ENCODE measurements at places on chromosomes 6 and 20. TPM values are rescaled to one million over a fixed set of nuclear protein-coding genes. Genes with fewer than 3 reads are reported as not detected.

The THEMIS gene
- not detected for total RNA-seq

The ATP9A gene
- total RNA-seq, result 33.0 TPM

The PGC gene
- not detected for total RNA-seq

The GSTA3 gene
- not detected for total RNA-seq

The FAM209B gene
- not detected for total RNA-seq

The BPIFB2 gene
- total RNA-seq, result not detected

The APMAP gene
- total RNA-seq, result 104 TPM

The PARD6B gene
- total RNA-seq, result 31.3 TPM

The DSP gene
- total RNA-seq, result 104 TPM

The COL12A1 gene
- total RNA-seq, result 44.6 TPM

The MMP24 gene
- total RNA-seq, result 46.4 TPM

The PREX1 gene
- 1.5 TPM for total RNA-seq

- DNase-seq, result no peak
Observed at GRCh38 chr6:75196081-75196687, 9.7 kb downstream of the COL12A1 start.

DNA sequence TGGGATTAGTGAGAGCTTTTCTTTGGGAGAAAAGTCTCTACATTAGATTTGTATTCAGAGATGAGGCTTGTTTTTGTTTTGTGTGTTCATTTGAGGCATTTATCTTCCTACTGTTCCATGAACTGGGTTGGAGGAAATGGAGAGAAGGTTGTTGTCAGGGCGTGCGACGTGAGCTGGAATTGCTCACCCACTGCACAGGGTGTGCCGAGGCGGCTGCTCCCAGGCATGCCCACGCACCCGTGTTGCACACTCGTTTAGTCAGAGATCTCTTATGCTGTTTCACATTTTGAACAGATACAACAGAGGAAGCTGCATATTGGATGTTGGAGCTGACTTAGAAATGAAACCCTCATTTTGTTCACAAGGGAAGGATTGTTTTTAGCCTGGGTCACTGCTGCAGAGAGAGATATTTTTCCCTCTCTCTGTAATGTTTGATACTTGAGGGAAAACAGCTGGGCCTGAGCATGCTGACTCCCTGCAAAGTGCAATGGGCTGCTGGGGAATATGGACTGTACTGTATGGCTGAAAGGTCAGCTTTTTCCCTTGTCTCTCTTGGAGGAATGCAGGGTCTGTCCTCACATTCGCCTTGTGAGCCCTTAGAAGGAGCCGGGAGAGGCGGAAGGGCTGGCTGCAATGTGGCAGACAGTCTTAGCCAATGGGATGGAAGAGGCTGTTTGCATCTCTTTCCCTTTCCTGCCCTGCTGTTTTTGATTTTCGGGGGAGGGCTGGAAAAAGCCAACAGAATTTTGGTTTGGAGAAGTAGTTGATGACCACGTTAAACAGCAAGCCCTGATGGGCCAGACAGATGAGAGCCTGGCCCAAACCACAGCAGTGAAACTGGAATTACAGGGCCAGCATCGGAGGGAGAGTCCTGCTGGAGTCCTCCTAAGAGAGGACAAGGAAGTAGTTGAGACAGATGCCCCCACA lies 170.8 kb downstream of the SASH1 start:
- DNase-seq, result no peak

GRCh38 chr6:62640749-62641148 lies 354.7 kb upstream of the KHDRBS2 start:
- DNase-seq, result no peak

- DNase-seq, result peak; percentile 97
Observed at GRCh38 chr6:36656441-36656840, 22.1 kb upstream of the CDKN1A start.

- no peak for DNase-seq
Observed at GRCh38 chr6:108658174-108658573, 97.5 kb downstream of the FOXO3 start.

DNA sequence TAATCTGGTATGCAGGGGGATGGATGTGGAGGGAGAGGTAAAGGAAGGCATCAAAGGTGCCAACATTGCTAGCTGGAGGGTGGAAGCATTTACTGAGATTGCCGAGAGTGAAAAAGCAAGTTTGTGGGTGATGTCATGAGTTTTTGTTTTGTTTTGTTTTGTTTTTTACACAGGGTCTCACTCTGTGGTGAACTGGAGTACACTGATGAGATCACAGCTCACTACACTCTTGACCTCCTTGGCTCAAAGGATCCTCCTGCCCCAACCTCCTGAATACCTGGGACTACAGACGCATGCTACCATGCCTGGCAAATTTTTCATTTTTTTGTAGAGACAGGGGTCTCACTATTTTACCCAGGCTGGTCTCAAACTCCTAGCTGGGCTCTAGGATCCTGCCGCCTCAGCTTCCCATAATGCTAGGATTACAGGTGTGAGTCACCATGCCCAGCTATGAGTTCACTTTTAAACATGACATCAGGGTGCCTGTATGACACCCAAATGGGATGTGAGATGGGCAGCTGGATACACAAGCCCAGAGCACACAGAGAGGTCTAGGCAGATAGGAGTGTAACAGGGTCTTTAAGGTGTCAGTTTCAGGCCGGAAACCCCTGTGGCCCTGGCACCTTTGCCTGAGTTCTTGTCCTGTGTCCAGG lies 35.1 kb upstream of the HMGA1 start:
- no peak for DNase-seq

DNA sequence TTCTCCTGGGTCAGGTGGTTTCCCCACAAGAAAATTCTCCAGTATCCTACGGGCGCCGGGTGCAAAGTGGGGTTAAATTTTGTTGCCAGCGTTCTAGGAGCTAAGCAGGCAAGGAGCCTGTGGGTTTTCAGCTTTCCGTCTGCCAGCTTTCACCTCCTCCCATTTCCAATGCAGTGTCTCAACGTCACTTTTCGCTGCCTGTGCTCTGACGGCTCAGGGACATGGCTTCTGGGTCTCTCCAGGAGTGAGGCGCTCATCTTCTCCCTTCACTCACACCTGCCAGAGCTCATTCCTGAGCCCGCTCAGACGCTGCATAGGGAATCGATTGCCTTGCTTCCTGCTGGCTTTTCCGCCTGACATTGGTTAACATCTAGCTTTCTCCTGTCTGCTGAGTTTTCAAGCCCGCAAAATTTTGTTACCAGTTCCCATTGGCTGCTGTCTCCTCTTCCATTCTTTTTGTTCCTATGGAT lies 7.3 kb upstream of the NAA20 start:
- no peak for DNase-seq

GRCh38 chr6:16831136-16831535 lies 69.9 kb upstream of the ATXN1 start:
- DNase-seq, result no peak

GRCh38 chr20:47887477-47888080 lies 102.3 kb upstream of the SULF2 start:
- DNase-seq, result no peak

DNA sequence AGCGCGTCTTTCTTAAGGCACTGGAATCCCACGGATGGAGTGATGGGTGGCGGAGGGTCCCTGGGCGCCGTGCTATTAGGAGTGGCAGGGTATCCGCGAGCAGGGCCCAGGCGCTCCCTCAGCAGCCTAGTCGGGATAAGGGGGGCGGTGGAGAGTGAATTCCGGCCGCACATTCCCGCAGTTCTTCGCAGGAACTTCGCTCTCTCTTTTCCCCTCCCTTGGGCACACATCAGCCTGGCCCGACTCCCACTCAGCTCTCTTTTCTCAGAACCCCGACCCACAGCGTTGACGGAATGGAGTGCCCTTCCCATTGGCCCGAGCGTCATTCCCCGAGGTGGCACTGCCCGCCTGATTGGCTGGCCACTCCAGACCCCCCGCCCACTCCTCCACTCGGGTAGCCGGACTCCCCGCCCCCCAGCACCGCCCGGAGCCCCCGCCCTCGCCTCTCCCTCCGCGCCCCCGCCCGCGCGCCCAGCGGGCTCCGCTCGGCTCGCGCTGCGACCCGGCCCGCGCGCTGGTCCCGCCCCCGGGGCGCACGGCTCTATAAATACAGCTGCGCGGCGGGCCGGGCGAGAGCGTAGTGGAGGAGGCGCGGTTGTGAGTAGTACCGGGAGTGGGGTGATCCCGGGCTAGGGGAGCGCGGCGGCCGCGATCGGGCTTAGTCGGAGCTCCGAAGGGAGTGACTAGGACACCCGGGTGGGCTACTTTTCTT lies at the start of gene ID4:
TSS of gene ID4 (plus strand) at position 572 of the 712 bp plus-strand sequence. CDS start 385 bp downstream, outside the sequence.
- peak; percentile 86 for DNase-seq

GRCh38 chr6:36120539-36120938 lies 9.8 kb upstream of the MAPK13 start:
- DNase-seq, result no peak

- peak; percentile 94 for DNase-seq
Observed at GRCh38 chr6:125201961-125202729, 48.6 kb downstream of the TPD52L1 start.

DNA sequence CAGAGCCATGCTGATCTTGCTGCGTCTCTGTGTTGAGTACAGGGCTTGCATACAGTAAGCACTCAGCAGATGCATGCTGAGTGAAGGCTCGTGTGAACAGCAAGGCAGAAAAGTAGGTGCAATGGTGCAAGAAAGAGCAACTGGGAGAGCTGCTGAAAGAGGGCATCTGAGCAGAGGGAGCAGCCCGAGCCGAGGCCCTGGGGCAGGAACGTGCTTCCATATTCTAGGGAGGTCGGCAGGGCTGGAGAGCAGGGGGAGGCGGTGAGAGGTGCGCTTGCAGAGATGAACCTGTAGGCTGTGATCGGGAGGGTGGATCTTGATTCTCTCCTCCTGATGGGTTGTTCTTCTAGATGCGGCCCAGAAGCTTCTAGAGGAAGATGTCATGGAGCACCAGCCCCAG lies 26.4 kb upstream of the STX16 start:
- DNase-seq, result no peak

DNA sequence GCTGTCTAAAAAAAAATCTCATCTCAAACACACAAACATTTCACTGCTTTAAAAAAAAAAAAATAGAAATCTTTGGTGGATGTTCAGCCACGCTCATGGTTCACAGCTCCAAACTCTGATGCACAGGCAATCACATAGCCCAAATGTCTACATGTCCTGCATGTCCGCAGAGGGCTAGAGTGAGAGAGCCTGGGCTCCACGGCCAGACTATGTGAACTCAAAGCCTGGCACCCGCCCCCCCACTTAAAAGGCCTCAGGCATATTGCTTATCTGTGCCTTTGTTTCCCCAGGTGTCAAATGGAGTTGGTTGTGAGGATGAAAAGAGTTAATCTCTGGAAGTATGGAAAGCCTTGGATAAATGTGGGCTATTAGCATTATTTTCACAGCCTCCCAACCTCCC lies 10.5 kb upstream of the PTGIS start:
- no peak for DNase-seq

DNA sequence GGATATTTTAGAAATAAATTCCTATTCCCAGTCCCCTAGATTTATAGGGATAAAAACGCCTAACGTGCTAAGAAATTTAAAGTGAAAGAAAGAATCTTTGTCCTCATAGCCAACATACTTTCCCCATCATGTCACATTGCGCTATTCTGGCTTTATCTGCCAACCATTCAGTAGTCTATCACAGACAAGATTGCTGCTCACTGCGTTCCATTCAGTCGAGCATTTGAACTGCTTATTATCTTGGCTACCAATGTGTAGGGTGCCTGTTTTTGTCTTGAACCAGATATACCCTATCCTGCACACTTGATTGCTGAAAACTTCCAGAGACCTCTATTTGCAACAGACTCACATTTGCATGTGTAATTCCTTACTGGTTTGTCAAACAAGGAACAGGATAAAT lies 751.5 kb downstream of the EPHA7 start:
- no peak for DNase-seq

All from renal cortical epithelial cell (primary cell).